Left lung (tissue), 14 donors: ENCODE measurements at places on chromosomes 4 and X. TPM values are rescaled to one million over a fixed set of nuclear protein-coding genes. Genes with fewer than 3 reads are reported as not detected.

DNA sequence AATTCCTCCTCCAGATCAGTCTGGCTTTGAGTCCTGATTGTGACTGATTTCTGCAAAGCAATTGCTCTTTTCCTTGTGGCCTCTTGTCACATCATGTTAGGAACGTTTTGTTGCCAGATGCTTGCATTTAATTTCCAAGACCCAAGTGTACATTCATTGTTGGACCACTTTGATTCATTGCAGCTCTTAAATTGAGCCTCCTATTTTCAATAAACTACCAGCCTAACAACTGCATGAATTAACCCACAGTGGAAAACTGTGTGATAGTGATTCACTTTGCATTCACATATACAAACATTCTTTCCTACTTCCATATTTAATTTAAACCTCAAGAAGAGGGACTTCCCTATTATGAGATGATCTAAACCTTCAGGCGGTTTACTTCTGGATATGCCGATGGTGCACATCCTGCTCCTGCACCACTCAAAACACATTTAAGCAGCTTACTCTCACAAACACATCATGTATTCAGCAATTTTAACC is 118.4 kb downstream of the AFF1 start:
- DNase-seq, result no peak

GRCh38 chrX:150268839-150269355 is 94.2 kb upstream of the MAMLD1 start:
- DNase-seq, result no peak

DNA sequence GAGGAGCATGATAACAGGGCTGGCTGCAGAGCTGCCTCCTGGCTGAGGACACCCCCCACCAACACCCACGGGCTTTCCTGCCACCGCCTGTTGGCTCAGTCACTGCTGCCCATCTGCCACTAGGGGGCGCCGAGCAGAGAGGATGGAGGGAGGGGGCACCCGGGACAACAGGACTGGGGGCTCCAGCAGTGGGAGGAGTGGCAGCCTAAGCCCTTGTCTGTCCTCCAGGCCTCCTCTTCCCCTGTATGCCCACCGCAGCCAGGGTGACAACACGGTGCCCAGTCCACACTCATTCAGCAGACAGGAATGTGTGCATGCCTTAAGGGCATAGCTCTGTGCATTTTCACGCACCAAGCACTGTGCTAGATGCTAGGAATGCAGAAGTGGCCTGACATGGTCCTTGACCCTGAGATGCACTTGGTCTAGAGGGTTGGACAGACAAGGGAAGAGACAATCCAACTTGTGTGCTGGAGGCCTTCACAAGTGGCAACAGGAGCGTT is 149.9 kb downstream of the AMMECR1 start:
- no peak for DNase-seq

DNA sequence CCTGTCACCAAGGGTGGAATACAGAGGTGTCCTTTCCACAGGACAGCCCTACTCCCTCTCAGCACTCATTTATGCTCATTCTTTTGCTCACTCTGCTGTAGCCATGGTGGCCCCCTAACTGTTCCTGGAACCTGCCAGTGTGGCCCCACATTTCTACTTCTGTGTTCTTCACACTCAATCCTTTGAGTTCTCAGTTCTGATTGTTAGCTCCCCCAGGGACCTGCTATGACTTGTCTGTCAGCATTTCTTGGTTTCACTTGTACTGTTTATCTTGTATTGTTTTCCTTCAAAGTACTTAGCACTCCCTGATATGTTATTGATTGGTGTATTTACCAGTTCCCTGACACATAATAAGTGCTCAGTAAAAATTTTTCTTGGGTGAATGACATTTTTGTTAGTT is 14.9 kb downstream of the VBP1 start:
- DNase-seq, result no peak

- peak; percentile 46 for DNase-seq
Observed at GRCh38 chr4:109434007-109434971, 674 bp downstream of the SEC24B start.

Gene ERVMER34-1
- polyA plus RNA-seq, result 2.8 TPM

- no peak for DNase-seq
Observed at GRCh38 chr4:89653012-89653411, 183.9 kb downstream of the SNCA start.

DNA sequence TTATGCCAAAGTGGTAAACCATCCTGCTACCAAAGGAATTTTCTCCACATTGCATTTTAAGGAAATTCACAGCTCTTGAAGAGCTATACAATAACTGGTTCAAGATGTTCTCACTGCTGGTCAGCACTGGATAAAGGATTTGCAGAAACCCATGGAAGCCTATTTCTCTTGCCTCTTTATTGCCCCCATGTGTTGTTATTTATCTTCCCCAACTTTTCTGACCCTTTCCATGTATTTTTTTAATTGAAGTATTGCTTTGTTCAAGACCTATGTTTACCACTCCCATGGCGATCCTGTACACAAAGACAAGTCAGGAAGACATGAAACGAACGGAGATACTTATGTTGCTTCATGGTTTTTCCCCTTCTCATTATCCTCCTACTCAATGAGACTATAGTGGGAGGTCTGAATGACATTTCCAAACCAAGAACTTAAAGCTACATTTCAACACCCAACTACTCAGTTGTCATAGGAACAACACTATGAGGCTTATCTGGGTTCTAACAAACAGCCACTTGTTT is 566.4 kb upstream of the DIPK2B start:
- no peak for DNase-seq

DNA sequence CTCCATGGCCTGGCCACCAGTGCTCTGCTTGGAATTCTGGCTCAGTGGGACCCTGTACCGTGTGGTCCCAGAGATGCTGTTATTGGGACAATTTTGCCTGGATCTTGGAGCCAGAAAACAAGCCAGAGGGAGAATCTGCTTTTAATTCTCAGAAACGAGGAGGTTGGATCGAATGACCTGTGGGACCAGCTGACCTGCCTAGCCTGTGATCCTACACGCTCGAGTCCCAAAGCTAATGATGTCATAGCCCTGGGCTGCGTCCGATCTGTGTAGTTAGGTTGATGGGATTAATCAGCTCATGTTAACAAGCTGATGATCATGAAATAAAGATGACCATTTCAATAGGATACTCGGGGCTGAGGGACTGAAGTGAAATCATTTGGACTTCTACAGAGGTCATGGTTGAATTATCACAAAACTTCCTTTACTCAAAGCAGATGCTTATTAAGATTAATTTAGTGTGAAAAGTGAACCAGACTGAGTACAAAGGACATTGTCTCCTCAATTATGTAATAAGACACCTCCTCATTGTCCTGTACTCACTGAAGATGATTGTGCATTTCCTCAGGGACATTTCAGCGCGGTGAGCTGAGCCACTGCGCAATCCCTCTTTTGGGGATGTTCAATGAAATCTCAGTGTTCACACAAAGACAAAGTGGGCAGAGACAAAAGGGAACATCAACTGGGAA is 51.9 kb upstream of the STX18 start:
- no peak for DNase-seq

- no peak for DNase-seq
Observed at GRCh38 chr4:24683116-24683515, 98.8 kb upstream of the DHX15 start.

Gene SLC25A53
- 16.4 TPM for polyA plus RNA-seq

DNA sequence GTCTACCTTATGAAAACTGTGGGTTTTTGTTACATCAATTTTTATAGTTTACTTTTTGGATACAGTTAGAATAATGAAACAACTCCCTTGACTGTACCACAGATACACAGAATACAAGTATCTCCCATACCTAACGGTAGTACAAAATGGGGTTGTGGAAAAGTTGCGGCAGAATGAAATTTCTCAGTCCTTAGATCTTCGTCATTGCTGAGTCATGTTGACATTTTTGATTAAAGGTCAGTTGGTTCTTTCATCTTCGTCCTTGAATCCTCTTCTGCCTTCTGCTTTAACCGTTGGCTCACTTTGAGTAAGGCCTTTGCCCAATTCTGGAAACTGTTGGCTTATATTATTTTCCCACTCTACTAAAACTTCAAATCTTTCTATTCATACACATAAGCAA is 75.6 kb downstream of the TRIML1 start:
- no peak for DNase-seq

Gene SNCA
- polyA plus RNA-seq, result 54.0 TPM

DNA sequence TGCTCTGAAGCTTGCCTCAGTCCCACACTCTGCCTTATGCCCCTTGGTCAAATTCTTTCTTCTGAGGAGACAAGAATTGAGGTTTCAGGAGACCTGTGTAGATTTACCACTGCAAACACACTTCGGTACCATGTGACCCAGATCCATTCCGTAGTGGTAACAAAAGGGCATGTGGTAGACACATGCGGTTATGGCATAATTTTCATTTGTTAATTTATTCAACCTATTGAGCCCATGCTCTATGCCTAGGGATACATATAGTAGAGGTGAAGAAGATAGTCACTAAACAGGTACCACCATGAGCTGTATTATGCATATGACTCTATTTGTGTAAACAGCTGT is 190.9 kb downstream of the NDST4 start:
- DNase-seq, result no peak

Gene SORBS2
- 24.2 TPM for polyA plus RNA-seq

Gene INTU
- 41.5 TPM for polyA plus RNA-seq

DNA sequence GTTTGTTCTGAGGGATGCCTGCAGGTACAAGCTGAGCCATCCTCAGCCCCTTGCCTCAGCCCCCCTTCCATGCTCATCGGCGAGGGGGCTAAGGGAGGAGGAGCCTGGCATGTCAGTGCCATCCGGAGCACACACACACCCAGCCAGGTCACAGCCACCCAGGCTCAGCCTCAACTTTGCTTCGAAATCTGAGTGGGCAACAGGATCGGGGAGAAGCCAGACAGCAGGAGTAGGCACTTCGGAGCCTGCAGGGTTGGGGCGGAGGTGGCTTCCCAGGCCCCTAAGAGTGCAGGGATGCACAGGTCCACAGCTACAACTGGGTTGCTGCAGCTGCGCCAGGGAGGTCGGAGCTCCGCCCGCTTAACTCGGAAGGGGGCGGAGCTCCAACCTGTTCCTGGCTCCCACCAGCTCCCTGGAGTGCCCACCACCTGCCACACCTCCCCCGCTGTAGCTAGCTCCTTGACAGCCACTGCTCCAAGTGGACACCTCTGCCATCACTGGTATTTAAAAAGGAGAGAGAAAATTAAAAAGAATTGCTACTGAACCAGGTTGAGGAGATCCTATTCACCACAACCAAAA is 192.9 kb upstream of the GALNT7 start:
- DNase-seq, result no peak

- DNase-seq, result no peak
Observed at GRCh38 chr4:95949136-95949765, 109.4 kb downstream of the PDHA2 start.

- no peak for DNase-seq
Observed at GRCh38 chrX:40439625-40440532, 140.9 kb upstream of the ATP6AP2 start.

DNA sequence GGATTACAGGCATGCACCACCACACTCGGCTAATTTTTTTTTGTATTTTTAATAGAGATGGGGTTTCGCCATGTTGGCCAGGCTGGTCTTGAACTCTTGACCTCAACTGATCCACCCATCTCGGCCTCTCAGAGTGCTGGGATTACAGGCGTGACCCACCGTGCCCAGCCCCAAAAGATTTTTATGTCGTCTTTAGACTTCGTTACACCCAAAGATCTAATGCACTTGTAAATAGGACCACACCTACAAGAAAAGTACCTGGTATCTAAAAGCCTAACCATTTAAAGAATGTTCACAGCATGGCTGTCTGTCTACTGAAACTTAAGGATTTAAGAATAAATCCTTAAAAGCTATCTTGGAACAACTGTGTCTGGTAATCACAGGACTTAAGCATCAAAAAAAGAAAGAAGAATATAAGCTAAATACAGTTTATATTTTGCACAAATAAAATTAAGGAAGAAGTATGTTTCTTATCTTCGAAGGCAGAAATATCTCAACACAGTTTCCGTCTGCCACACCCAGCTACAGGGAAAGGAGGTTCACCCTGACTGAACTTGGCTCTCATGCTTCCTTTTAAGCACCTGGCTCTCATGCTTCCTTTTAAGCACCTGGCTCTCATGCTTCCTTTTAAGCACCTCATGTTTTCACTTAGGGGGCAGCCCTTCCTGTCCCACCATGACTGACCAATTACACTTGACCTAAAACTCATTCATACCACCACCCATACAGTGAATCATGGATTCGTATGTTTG is 92.0 kb upstream of the STS start:
- DNase-seq, result no peak

Gene F8A2
- not detected for polyA plus RNA-seq

- no peak for DNase-seq
Observed at GRCh38 chr4:37436546-37436945, 192.0 kb downstream of the NWD2 start.

- no peak for DNase-seq
Observed at GRCh38 chr4:176001151-176002006, 64.3 kb upstream of the WDR17 start.

DNA sequence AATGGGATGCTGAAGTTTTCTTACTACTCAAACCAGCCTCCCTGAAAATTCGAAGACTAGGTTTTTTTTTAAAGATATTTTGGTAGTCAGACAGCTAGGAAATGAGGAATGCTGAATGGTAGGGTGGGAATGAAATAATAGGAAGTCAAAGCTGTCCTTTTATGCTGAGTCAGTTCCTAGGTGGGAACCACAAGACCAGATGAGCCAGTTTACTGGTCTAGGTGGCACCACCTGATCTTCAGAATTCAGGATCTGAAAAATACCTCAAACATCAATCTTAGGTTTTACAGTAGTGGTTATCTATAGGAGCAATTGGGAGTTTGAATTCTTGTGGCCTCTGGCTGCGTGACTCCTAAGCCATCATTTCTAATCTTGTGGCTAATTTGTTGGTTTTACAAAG is 183.1 kb upstream of the GALNT7 start:
- DNase-seq, result no peak

DNA sequence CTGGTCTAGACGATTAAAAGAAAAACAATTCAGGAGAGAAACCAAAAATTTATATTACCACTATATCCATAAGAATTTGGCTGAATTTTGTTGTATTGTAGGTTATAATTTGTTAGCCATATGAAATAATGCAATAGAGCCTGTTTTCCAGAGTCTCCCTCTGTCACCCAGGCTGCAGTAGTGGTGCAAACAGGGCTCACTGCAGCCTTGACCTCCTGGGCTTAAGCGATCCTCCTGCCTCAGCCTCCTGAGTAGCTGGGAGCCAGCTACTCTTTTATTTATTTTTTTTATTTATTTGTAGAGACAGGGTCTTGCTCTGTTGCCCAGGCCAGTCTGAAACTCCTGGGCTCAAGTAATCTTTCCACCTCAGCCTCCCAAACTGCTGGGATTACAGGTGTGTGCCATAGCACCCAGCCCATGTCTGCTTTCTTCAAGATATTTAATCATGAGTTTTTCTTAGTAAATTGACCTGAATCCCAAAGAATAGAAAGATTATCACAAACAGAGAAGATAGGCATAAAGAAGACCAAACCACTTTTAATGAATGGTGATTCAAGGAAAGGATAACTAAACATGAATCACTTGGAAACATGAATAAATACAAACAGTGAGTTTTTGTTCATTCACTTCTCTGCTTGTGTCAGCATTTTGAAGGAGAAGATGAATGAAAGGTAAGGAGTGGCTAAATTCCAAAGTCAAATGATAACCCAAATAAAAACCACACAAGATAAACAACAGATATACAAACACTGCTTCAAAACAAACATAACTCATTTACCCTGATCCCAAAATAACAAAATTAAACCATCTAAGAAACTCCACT is 82.1 kb downstream of the PPP3CA start:
- DNase-seq, result no peak

- no peak for DNase-seq
Observed at GRCh38 chr4:137474711-137475301, 57.5 kb downstream of the PCDH18 start.
